LoVo (cell line): ENCODE measurements at places on chromosomes 3 and 15.

DNA sequence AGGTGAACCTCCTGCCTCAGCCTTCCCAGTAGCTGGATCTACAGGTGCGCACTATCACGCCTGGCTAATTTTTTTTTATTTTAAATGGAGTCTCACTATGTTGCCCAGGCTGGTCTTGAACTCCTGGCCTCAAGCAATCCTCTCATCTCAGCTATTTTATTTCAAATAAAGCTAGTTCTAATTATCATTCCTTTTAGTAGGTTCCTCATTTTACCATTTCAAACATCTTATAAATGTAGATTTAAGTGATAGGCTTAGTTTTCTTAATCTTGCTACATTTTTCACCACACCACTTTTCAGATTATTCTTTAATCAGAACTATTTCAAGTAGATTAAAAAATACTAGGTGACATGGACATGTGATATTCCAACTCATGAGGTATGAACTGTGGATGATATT, 30.3 kb downstream of the PIGB start:
- no peak for DNase-seq

GRCh38 chr3:39467394-39468107, at the start of gene MOBP:
Gene MOBP, plus strand, starts transcription at chr3:39467680. Its CDS starts 34,390 bp downstream, at chr3:39502070.
- DNase-seq: no peak

GRCh38 chr15:27868828-27869404, 230.2 kb downstream of the OCA2 start:
- no peak for DNase-seq

GRCh38 chr3:136682740-136683312, 69.4 kb downstream of the STAG1 start:
- no peak for DNase-seq

DNA sequence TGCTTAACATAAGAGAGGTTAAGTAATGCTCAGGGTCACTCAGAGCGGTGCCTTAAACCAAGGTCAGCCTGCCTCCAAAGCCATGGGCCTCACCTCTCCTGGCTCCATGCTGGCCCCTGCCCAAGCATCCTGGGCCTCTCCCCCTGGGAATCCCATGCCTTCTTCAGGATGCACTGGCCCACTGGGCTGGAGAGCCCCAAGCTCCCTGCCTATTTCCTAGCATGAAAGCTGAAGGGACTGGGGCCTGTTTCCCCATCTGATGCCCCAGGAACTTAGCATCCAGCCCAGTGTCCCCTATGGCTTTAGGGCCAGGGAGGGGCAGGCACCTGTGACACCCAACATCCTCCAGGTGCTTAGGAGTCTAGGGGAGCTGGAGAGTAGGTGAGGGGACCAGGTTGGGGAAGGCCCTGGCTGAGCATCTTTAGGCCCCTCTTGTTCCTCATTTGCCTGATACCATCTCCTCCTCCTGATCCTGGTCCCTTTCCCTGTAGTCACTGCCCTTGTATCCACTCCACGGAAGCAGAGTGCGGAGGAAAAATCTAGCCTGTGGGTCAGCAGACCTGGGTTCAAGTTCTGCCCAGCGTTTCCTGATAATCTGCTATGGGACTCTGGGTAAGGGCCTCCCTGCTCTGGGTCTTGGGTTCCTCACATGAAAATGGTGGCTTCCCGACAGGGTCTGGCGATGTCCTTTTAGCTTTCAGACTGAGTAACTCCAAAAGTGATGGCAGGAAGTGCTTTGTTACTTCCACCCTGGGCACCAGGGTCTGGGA, 28.6 kb downstream of the EHD4 start:
- DNase-seq: no peak

DNA sequence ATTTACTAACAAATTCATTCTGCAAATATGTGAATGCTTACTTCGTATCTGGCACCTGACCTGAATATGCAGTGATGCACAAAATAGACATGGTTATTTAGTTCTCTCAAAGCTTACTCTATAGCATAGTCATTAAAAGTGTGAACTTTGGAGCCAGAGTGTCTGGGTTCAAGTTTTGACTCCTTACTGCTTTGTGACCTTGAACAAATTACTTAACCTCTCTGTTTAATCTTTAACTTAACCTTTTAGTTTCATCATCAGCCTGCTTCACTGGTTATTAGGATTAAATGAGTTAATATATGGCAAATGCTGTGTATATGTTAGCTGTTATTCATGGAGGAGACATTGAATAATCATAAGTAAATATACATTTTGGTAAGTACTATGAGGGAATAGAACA, 12.1 kb upstream of the MGA start:
- no peak for DNase-seq

GRCh38 chr15:62940755-62941361, 101.7 kb upstream of the TPM1 start:
- DNase-seq: no peak

GRCh38 chr15:85711580-85712192, 83.0 kb downstream of the KLHL25 start:
- DNase-seq: no peak

DNA sequence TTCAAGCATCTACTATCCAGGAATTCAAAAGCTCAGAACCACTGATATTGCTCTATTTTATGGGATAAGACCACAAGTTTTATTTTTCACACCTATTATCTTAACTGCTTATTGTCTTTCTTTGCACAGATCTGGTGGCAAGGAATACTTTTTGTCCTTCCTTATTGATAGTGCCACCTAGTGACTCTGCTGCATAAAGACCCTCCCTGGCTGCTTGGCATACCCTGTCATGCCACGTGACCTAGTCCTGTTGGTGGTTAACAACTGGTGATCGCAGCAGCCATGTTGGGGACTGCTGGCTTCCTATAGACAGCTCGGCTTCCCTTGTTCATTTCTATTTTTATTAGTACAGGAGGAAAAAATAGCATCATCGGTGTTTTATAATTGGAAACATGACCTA, 236.3 kb downstream of the MEX3B start:
- DNase-seq: peak; percentile 27

GRCh38 chr3:65963787-65964677, 74.7 kb downstream of the MAGI1 start:
- DNase-seq: peak; percentile 71

GRCh38 chr3:144900366-144900765, 928.7 kb downstream of the DIPK2A start:
- DNase-seq: no peak

DNA sequence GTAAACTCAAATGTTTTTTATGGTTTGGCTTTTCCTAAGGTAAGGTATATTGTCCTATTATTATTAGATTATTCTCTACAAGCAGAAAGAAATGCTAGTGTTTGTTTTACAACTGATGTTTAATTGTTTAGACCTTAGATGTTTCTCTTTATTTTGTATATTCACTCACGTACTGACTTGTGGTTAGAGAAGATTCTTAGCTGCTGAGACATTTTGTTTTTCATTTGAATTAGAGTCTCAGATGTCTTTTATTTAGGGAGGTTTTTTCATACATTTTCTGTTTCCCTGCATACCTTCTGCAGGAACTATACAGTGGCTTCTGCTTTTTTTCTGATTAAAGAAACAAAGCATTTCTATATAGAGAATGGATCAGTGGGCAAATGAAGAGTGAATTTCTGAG, 110.9 kb downstream of the MYRIP start:
- no peak for DNase-seq

DNA sequence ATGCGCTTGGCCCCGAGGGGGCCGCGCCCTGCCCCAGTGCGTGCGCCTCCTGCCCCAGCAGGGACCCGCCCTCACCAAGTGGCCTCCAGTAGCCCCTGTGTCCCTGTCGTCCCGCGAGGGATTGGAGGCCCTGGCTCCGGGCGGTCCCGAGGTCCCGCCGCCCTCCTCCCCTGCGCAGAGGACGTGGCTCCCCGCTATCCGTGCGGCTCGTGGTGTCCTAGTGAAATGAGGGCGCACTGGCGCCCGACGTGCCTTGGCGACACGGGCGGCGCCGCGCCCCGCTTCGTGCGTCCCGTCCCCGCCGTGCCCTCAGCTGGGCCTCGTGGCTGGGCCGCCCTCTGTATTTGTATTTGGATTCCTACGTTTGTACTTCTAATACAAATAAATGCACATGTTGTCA, 557.5 kb downstream of the OCA2 start:
- no peak for DNase-seq

- DNase-seq: no peak
Measured at GRCh38 chr3:41137686-41138111, 61.6 kb upstream of the CTNNB1 start.

GRCh38 chr3:109977897-109978296, 640.6 kb upstream of the DPPA4 start:
- no peak for DNase-seq

DNA sequence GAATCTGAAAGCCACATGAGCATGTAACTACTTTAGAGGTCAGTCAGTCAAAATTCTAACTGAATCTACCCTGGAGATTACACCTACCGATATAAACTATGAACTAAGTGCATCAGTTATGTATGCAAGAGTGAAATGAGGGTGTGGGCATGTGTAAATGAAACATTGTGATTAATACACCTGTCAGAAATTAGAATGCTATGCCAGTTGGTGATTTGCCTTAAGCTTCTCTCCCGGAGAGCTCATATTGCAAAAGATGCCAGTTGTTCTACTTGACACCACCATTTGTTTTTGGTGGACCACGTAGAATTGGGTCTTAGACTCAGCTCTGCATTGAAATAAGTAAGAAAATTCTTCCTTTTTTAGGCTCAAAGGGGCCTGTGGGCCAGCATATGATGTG, 91.0 kb upstream of the KBTBD8 start:
- no peak for DNase-seq

GRCh38 chr3:27526614-27527315, 42.6 kb upstream of the SLC4A7 start:
- no peak for DNase-seq

DNA sequence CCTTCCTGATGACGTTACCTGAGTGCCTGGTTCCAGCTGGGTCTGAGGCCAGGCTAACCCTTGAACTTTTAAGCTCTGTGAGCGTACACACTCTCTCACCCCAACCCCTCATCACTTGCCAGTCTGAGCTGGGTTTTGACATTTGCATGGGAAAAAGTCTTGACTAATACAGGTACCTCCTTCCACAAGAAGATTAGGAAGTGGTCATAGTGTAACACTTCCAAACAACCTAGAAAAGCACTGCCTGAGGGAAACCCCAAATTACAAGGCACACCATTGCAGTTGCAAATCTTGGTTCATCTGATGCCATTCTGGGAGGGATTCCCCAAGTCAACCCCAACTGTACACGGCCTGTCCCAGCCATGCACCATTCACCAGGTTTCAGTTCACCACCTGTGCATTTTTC, 499.8 kb downstream of the FOXP1 start:
- DNase-seq: no peak

GRCh38 chr3:53274938-53275605, 19.2 kb upstream of the TKT start:
- no peak for DNase-seq
